ENCODE measurements at places on chromosomes 7 and 10.

GRCh38 chr7:2860627-2861133 is 16.6 kb upstream of the GNA12 start:
- DNase-seq = no peak

DNA sequence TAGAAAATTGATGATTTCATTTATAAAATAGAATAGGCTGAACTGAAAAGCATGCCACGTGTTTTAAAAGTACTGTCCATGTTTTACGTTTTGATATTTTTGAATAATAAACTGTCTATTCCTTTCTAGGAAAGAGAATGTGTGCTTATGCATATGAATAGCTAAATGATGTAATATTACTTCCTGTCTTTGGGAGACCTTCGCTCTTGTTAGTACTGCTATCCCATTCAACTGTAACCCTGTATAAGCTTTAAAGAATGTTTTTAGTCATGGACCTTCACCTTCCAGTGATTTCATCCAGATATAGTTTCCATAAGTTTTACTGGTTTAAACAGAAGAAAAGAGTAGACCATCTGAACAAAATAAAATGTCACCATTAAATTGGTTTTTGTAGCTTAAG is 274.4 kb upstream of the SEMA3A start:
- DNase-seq = no peak

GRCh38 chr10:14293526-14293925 is 37.2 kb downstream of the FRMD4A start:
- no peak for DNase-seq

DNA sequence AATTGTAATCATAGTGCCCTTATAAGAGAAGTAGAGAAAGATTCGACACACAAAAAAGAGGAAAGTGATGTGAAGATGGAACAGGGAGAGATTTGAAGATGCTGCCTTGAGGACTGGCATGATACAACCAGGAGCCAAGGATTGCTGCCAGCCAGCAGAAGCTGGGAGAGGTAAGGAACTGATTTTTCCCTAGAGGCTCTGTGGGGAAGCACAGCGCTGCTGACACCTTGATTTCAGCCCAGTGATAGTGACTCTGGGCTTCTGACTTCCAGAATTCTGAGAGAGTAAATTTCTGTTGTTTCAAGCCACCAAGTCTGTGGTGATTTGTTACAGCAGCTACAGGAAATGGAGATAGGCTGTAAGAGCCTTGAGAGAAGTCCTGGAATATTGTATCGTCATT is 98.2 kb downstream of the RAB11FIP2 start:
- DNase-seq = no peak

DNA sequence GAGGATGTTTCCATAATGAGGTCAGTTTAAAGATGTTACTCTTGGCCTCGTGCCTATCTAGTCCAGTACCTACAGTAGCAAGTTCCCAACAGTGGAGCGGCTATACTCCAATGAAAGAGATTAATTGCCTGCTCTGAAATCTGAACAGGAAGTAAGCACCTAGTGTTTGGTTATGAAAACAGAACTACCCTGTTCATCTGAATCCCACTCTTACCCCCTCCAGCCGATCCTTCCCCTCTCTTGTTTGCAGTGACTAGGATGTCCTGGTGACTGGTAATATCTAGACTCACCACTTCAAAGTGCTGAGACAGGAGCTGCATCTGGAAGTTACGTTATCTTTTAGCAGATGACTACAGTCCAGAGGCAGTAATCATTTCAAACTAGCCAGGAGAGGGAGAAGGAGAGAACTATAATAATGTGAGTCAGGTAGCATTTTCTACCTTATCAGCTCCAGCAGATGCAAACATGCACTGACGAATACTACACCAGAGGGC is 666.7 kb upstream of the NRP1 start:
- no peak for DNase-seq

DNA sequence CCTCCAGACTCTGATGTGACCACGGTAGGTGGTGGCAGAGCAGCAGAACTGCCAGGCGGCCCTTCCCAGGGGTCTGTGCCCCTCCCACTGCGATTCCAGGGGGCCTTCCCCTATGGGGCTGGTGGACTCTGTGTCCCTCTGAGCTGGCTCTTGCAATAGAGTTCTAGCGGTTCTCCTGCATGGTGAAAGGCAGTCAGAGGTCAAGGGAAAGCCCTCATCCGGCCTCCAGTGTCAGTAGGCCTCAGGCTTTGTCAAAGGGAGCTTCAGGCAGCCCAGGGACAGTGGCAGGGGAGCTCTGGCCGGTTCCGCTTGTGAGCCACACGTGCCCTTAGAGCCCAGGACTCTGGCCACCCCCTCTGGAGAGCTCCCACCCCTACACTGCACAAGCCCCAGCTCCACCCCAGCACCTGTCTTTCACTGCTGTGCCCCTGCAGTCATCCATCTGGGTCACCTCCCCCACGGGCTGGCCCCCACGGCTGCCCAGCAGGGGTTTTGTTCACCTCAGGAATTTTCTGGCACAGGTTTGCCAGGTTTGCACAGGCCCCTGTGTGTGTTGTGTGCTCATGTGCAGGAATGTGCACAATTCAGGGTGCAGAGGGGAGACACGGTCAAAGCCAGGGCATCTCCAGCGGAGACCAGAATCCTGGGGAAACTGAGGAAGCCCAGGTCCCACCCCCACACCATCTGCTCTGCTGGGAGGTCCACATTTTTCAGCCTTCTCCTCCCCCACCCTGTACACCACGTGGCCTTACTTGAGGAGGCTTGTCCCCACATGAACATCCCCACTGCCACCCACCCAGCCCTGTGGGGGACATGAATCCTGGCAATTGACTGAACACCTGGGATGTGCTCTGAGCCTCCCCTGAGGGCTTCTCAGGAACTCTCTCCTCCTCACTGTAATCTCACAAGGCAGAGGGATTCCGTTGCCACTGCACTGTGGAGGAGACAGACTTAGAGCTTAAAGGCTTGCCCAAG is 23.8 kb downstream of the C10orf105 start:
- DNase-seq = no peak

DNA sequence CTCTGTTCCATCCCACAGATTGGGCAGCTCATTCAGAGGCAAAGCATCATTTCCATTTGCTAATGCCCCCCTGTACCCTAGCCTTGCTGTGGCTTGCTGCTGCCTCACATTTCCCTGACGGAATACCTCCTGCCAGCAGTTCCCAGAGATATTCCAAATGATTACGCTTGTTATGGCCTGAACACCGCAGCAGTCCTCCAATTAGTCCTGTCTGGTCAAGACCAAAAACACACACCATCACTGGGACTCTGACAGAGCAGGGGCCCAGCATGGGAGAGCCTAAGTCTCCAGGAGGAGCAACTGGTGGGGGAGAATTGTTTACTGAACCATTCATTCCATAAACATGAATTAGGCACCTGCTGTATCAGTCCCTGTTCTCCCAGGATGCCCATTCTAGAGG is 6.1 kb downstream of the OGDHL start:
- no peak for DNase-seq

- no peak for DNase-seq
Observed at GRCh38 chr7:106472741-106473140, 188.0 kb upstream of the NAMPT start.

DNA sequence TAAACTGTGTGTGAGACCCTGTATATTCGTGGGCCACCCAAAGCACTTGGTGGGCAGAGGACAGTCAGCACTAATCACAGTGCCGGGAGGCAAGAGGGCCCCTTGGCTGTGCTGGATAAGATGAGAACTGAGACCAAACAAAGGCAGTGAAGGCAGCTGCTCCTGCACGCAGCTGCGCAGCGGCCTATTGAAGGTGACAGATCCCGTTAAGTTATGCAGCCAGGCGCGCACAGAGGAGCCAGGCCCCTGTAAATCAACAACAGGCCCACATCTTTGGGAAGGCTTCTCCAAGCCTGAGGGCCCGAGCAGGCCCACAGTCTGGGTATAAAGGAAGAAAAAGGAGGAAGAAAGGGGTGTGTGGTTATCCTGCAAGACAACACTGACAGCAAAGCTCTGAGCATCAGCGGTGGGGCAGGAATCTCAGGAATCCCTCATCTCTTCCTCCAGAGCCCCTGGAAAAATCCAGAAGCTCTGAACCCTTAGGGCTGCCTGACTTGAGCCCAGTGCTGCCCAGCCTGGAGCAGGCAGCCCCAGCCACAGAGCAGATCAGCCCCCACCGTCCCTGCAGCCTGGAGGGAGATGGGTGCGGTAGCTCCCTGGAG is 154.2 kb downstream of the ARHGAP12 start:
- no peak for DNase-seq

DNA sequence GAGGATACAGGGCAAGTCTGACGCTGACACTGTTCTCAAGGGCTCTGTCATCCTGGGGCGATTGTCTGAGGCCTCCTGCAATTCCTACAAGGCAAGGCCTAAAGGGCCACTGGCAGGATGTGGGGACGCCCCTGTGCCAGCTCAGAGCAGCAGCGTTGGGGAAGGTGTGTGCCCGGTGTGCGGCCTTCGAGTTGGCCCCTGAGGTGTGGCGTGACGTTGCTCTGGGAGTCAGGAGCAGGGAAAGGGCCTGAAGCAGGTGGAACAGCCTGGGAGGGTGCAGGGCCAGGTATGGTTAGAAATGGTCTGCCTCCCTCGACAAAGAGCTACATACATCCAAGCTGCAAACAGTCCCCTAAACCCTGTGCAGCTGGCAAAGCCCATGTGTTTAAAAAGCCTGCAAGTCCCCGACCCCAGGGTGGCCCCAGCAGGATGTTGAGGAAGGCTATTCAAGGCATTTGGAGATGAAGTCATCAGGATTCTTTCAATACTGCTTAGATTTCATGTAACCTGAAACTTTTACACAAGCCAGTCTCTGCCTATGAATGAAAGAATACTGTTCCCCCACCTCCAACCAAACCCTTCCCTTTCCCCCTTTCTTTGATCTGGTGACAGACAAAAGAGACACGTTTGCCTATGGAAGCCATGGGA is 142.5 kb upstream of the TNS3 start:
- DNase-seq = no peak

DNA sequence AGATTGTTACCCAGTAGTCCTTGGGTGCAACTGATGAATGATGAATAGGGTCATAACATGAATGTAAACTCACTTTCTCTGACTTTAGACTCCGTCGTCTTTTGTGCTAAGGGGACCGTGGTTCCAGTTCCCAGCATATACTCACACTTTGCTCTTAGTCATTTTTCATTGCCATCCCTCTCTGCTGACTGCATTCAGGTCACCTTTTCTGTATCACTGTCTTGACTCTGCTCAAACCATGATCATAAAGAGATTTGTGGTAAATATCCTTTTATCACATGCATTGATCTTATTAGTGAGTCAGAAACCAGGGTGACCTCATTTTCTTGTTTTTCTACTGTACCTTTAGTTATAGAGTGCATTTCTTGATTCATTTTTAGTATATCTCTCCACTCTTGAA is 141.1 kb upstream of the AGR3 start:
- no peak for DNase-seq

DNA sequence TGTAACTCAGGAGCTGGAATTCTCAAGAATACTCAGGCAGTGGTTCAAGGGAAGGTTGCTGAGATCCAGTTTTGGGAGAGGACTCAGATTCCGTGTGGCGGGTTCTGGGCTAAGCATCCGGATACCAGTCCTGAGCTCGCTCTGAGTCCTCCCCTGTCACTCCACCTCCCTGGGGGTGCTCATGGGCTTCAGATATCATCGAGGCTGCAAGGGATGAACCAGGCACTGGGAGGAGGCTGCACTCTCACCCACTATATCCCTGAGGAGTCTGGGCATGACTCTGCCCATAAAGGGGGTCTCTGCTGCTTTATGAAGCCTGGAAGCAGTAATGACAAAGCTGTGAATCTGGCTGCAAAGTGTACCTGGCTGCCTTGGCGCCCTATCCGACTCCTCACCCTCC is 188.5 kb downstream of the TNS3 start:
- no peak for DNase-seq

DNA sequence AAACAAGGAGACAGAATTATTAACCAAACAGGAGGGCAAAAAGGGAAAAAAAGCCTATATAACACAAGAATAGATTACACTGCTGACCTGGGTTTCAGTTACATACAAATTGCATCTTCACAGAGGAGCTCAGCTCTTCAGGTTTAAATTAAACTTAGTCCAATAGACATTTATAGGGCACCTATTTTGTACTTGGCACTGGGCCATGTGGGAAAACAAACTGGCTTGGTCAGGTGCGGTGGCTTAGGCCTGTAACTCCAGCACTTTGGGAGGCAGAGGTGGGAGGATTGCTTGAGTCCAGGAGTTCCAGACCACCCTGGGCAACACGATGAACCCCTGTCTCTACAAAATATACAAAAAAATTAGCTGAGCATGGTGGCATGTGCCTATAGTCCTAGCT is 62.3 kb upstream of the CCDC6 start:
- DNase-seq = no peak

DNA sequence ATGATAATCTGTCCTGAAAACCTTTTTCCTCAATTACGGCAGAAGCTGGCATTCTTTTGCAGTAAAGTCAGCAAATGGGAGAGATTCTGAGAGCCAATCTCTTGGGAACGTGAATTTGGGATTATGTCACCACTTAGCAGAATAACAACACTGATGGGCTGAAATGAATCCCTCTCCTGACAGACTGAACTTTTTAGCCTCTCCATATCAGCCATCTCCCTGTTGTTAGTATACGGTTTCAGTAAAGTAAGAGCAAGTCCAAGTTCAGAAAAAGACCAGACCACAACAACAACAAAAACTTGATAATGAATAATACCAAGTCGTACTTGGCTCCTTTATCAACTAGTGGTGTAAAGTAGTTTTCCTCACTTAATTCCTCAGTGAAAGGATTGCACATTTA is 1048.8 kb downstream of the GATA3 start:
- no peak for DNase-seq

DNA sequence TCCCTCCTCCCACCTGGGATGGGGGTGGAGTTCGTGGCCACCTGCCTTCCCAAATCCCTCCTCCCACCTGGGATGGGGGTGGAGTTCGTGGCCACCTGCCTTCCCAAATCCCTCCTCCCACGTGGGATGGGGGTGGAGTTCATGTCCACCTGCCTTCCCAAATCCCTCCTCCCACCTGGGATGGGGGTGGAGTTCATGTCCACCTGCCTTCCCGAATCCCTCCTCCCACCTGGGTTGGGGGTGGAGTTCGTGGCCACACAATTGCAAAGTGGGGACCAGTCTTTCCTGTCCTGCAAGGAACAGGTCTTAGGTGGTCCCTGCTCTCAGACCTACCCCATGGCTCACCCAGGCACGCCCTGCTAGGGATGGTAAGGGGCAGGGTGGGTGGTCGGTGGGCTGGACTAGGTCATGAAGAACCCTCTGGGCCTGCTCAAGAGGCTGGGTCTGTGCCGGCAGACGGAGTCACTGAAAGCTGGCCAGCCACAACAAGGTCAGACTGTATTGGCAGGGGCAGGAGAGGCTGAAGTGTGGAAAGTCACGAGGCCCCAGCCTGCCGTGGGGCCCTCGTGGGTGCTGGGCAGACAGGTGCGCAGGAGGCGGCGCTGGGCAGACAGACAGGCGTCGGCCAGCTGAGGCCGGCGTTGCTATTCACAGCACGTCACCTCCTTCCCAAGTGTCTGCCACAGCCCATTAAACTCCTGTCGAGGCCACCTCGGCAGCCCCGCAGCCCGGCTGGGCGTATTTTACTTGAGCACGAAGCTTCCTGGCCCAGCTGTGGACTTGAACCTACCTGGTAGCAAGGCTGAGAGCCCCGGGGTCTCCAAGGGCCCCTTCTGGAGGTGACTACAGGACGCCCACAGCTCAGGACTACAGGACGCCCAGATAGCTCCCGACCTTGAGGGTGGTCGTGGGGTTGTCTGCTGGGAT is 4.1 kb downstream of the KNDC1 start:
- DNase-seq = peak; percentile 7
